ENCODE measurements at places on chromosomes 3 and 15.
A peak's percentile ranks its signal among the peaks of the same experiment; 100 is the strongest.

GRCh38 chr15:37104424-37104981 is 4.2 kb upstream of the MEIS2 start:
- no peak for DNase-seq

DNA sequence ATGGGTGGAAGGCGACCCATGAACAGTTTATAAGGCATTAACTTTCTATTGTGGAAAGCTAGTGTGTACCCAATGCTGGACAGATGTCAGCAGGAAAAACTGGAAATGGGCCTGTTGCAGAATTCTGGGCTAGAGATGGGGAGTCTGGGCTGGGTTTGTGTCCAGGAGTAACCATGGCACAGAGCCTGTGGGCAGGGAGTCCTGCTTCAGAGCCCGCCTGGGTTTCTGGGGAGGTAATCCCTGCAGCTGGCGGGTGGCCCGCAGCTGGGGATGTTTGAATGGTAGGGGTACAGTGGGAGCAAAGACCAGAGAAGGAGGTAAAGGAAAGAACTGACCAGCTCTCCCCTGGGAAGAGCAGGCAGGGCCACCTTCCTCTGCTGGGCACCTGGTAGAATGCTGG is 25.7 kb downstream of the ACAA1 start:
- DNase-seq = no peak

- DNase-seq = no peak
Measured at GRCh38 chr3:138569090-138569489, 25.0 kb downstream of the CEP70 start.

DNA sequence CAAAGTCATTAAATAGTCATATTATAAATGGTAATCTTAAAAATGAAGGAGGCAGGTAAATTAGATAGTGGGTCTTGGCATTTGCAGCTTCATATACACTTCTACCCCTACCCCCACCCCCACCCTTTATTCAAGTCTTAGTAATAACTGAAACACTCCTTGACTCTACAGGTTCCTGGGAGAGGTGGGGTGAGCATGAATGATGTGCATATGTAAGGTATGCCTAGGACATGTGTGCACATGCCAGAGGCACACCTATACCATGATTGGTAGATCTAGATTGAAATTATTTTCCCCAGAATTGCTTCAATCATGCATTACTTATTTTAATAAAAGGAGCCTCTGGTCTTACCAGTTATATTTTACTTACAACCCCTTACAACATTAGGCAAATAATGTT is 40.1 kb upstream of the PDCD6IP start:
- DNase-seq = no peak

- no peak for DNase-seq
Measured at GRCh38 chr3:141864281-141864970, 12.0 kb upstream of the ATP1B3 start.

GRCh38 chr15:78673476-78673875 is 32.5 kb upstream of the CHRNB4 start:
- no peak for DNase-seq

GRCh38 chr3:184261854-184262763 is 756 bp upstream of the CAMK2N2 start:
- peak; percentile 48 for DNase-seq

DNA sequence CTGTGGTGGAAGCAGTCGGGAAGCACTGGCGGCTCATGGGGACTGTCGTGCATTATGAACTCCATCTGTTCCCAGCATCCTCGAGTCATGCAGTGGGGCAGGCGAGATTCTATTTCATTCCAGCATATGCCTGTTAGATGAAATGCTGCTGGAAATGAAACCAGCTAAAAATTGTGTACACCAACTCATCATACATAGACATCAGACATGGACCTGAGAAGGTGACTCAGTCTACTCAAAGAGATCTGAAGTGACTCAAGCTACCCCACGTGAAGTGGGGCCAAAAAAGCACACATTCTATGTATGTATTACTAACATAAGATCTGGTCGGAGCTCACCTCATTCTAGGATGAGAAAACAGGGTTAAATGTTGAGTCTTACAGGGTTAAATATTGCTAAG is 47.5 kb upstream of the FAM98B start:
- peak; percentile 15 for DNase-seq

GRCh38 chr3:77191640-77192039 is 151.7 kb downstream of the ROBO2 start:
- no peak for DNase-seq

- no peak for DNase-seq
Measured at GRCh38 chr15:39165020-39165706, 415.7 kb upstream of the THBS1 start.

GRCh38 chr3:179716226-179716625 is 63.4 kb downstream of the USP13 start:
- no peak for DNase-seq

- no peak for DNase-seq
Measured at GRCh38 chr3:28104896-28105534, 136.4 kb upstream of the CMC1 start.

DNA sequence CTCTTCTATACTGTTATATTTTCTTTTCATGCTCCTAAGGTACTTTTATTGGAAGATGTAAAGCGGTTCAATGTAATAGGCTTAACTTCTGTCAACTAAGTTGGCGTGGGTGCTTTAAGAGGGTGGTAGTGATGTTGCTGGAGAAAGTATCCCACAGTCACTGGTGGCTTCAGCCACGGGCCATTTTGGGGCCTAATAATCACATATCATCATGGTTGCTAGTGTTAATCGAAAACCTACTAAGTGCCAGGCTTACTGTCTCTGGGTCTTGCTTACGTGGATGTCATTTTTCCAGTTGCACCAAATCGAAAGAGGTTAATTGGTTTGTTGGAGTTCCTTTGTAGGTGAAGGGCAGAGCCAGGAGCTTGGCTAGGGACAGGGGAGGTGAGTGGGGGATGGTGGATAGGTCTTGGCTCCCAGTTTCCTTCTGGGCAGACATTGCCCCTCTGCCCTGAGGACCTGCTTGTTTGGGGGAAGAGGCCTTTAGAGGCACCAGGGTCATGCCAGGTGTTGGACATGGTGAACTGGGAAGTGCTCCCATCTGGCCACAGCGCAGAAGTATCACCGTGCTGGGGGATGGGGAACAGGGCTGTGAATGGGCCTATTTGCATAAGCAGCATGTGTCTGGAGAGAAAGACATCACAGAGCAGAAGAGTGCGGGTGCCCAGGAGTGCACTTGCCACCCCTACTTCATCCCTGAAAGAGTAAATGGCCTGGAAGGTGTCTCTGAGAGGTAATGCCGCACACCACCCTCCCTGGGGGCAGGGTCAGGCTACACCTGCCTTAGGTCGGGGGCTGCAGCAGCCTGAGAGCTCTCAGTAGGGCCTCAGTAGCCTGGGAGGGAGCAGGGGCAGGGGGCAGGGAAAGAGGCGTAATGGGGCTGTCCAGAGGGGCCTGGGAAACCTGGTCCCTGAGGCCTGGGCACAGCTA is 62.4 kb upstream of the POLG start:
- no peak for DNase-seq

DNA sequence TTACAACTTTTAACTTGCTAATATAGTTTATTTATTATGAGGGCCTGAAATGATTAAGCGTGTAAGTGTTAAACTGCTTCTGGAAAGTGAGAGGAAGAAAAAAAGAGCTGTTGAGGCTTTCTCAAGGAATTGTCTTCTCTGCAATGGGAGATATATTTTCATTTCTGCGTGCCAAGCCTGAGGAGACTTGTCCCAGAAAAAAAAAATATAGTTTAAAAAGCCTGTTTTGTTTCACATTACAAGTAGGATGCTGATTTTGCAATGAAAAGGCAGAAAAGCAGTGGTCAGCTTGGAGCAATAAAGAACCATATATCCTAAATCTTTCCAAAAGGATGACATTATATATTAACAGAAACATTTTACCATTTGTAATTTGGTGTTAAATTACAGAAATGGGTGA is 115.5 kb downstream of the GMNC start:
- no peak for DNase-seq

GRCh38 chr15:71716990-71717389 is 93.4 kb upstream of the NR2E3 start:
- DNase-seq = no peak

GRCh38 chr3:110378481-110378880 is 693.1 kb upstream of the NECTIN3 start:
- no peak for DNase-seq

DNA sequence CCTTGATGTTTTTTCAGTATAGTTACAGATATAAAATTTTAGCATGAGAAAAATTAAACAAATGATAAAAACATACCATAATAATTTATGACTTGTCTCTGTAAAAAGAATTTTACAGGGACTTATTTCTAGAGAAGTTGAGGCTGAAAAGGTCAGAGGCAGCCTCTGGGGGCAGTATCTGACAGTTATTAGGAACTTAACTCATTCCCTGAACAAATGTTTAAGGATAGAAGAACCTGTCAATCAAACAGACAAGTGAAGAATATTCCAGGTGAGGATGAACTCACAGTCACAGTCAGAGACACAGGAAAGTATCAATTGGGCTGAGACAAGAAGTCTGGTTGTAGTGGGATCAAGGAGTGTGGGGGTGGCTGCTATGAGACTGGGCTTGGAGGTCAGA is 7.3 kb downstream of the MYLK start:
- DNase-seq = no peak
